WERI-Rb-1 (cell line): ENCODE measurements at places on chromosomes 5 and 9.

DNA sequence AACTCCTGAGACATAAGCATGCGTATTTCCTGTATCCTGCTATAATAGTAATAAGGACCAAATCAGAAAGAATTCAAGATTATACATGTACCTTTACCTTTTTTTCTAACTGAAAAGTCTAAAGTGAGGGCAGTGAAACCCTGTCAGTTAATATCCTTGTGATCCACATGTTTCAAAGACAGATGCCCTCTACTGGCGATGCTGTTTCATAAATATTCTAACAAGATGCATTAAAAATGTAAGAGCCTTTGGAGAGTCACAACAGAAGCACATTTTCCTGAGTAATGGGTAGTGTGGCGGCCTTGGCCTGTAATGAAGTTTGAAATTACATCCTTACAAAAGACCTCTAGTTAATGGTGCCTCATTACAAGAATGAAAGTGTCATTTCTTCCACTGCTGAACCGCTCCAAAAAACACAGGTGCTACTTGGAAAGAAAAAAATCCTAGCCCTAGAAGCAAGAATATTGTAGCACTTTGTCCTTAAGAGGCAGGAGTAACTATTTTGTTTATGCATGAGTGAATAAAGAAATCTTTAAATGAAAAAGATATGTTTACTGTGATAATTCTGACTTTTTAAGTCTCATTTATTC lies 232.6 kb downstream of the EPB41L4A start:
- DNase-seq, result peak; percentile 24

DNA sequence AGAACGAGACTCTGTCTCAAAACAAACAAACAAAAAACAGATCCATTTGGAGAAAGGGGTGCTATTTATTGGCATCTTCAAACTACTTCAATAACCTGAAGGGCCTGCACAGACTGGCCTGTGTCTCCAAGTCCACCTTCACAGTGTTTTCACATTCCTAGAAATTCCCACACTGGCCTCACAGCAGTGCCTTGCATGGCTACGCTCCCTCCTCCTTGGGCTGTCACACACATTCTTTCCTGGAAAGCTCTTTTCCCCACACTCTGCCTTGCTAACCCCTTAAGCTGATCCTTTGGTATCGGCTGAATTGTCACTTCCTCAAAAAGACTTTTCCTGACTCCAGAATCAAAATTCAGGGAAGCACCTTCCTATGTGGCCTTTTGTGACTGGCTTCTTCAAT lies 19.8 kb downstream of the FAM151B start:
- no peak for DNase-seq

DNA sequence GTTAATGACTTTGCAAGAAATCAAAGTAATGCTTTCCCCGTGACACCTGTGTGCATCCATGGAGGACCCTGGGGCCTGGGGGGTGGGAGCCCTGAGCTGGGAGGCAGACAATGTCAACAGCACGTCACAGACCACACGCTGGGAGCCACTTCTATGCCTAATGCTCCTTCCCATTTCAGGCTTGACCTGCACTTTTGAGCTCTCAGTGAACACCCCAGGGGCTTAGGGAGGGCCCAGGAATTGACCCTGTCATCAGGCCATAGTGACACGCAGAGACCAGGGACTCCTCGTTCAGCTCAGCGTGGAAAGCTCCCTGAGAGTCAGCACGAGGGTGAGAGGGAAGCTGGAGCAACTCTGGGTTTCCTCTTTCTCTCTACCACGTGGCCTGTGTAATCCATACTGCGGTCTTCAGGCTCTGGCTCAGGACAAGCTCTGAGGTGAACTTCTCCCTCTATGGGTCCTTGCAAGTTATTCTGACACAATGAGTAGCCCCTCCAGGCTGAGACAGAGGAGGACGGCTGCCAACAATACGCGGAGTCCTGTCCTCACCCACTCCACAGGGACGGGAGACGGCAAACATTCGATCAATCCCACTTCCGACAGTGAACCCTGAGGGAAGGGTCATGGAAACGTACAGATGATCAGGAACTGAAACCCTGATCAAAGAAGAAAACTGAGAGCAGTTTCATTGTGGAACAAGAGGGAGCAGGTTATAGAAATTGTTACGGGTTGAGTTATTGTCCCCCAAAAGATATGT lies 130.8 kb upstream of the IRX4 start:
- no peak for DNase-seq

- peak; percentile 37 for DNase-seq
Observed at GRCh38 chr9:101029315-101030085, 973 bp downstream of the PLPPR1 start.

DNA sequence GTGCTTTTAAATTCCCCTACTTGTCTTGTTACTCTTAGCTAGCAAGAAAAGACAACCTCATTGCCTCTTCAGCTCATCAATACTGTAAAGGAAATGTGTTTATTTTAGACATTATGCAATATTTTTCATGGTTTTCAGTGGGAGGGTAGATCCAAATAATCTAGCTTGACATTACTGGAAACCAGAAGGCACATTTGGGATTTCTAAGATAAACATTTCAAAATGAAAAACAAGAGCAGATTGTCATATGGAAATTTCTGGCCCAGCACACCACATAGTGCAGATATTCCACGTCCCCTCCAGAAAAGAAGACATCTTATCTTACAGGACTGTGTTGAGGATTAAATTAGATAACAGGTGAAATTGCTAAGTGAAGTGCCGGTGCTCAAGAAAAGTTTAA lies 296.9 kb downstream of the MSX2 start:
- no peak for DNase-seq

DNA sequence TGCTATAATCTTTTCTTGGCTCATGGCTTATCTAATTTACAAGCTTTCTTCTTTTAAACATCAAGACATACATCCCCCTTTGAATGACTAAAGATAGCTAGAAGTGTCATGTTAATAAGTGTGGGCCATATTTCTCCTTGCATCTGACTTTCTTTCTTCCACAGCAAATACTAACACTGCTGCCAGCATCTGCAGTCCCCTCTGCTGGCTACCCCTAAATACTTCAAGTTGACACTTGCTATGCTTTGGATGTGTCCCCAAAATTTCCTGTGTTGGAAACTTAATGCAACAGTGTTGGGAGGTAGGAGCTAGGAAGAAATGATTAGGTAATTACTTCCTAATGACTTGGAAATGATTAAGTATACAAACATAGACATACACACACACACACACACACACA lies 459.0 kb upstream of the ST8SIA4 start:
- no peak for DNase-seq

- DNase-seq, result no peak
Observed at GRCh38 chr5:7878381-7878873, 9.5 kb downstream of the MTRR start.

DNA sequence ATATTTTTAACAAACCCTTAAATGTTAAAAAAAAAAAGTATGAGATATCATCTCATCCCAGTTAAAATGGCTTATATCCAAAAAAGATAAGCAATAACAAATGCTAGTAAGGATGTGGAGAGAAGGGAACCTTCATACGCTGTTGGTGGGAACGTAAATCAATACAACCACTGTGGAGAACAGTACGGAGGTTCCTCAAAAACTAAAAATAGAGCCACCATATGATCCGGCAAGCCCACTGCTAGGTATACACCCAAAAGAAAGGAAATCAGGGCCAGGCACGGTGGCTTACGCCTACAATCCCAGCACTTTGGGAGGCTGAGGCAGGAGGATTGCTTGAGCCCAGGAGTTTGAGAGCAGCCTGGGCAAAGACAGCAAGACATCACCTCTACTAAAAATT lies 3.0 kb downstream of the MTMR12 start:
- no peak for DNase-seq

DNA sequence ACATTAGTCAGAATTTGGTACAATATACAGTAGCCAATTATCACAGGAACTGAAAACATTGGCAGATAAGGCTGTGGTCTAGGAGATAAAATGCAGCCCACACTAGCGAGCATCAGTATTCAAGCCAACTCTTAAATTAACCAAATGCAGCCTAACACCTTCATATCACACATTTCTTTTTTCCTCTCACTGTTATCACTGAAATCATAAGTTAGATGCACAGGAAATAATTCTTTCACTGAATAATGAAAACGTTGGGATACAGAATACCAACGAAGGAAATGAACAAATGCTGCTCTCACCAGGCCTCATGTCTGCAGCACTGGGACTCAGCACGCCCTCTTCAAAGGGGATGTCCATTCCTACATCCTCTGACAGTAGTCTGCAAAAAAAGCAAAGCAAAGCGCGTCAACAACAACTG lies 109.1 kb upstream of the PCA3 start:
- no peak for DNase-seq

- DNase-seq, result no peak
Observed at GRCh38 chr5:176837707-176838115, 27.4 kb downstream of the UNC5A start.

- DNase-seq, result no peak
Observed at GRCh38 chr9:121914604-121915303, 178.4 kb downstream of the TTLL11 start.

DNA sequence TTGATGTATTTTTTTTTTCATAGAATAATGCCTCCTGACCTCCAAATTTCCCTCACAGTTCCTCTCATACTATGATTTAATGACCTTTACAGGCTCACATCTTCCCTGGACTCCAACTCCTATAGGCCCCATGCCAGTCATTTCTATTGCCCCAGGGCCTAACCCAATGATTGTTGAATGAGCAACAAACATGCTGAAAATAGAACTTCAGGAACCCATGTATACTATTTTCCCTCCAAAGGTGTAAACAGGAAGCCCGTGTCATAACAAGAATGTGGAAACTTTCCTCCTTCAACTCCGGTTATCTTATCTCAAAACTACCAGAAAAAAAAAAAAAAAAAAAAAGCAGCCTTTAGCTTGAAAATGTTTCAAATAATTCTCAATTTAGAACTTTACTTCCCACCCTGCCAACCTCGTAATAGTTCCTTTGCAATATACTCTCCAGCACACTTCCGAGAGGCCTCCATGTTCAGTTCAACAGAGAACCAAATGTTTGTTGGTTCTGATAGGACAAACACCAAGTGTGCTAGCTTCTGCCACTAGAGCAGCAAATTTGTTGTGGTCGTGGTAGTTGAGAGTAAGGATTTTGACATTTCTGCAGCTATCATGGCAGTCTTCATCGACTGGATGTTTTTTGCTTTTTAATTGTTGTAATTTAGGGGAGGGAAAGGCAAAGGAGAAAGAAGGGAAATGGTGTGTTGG lies 25.8 kb downstream of the TRPM6 start:
- DNase-seq, result no peak

GRCh38 chr5:31701642-31702299 lies 62.8 kb downstream of the PDZD2 start:
- DNase-seq, result peak; percentile 44

GRCh38 chr5:116880150-116880549 lies 305.5 kb upstream of the SEMA6A start:
- no peak for DNase-seq
